ENCODE measurements at places on chromosomes 4 and X.

DNA sequence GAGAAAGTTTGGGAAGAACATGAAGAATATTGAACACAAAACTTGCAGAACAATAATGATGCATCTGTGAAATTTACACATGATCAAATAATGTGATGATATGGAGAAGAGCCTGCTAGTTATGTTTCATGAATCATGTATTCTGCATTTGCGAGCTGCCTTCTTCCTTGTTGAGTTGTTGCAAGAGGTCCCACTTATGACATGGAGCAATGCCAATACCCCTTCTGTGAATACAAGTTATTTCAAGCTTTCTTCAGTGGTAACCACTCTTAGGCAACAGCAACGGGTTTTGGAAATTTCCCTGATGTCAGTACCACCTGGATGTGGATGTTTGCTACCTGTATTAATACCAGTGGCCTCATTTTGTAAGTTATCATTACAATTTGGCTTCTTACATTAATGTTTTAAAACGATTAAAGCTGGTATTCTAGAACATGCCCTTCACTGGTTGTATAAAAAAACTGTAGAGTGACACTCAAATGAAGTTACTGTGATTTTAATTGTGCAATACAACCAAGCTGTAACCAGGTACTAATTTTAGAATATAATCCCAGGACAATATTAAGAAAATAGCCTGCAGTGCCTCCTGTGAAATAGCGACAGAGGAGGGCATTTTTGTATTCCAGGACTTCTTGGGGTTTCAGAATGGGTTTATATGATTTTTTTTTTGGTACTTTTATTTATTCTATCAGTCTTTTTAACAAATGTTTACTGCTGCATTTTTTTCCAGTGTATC is 25.3 kb downstream of the IQCM start:
- DNase-seq, result no peak

DNA sequence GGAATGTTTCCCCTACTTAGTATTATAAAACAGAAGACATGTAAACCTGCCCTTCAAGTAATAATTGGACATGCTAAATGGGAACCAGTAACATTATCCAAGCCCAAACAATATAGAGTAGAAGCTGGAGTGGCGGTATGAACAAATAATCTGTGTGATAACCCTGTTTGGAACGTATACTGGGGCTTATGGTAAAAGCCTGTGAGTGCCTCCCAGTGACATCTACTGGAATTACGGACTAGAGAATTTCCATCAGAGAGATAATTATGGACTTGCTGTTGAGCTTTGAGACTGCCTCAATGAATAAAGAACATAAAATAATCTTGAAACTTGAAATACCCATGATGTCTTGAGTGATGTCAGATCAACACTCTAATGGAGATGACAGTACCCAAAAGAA is 406.3 kb upstream of the GRIA3 start:
- no peak for DNase-seq

DNA sequence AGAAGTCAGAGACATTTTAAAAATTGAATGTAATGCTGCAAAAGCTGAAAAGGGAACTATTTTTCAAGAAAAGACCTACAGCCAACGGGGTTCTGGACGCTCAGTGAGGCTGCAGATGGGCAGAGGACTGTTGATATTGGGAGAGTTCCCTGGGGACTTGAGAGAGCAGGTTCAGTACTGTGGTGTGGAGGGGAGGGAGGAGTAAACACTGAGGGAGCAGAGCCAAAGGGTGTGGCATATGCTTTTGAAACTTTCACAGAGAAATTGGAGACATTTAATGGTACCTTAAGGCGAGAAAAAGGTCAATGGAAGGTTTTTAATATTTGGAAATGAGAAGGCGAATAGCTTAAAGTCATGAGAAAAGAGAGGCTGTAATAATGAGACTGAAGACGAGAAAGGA is 62.2 kb upstream of the GPM6A start:
- DNase-seq, result no peak

DNA sequence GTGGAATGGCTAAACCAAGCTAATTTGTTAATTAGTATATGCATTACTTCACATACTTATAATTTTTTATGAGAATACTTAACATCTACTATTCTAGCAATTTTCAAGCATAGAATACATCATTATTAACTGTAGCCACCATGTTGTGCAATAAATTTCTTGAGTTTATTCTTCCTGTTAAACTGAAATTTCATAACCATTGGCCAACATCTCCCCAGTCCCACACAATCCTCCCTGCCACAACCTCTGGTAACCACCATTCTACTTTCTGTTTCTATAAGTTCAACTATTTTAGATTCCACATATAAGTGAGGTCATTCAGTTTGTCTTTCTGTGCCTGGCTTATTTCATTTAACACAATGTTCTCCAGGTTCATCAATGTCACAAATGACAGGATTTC is 208.5 kb downstream of the PPP4R3C start:
- no peak for DNase-seq

DNA sequence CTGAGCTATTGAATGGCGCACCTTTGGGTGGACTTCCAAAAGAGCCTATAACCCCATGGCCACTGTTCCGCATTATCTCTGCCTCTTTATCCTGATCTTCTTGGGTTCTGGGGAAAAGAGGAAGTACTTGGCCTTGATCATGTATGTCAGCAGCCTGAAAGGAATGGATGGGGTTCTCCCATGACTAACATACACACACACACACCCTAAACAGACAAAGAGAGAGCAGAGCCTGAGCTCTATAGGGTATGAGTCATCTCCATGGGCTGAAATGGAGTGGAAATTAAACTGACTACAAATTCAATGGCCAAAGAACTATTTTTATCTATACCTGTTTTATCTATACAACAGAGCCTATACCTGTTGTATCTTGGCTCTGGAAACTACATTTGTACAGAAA is 141.5 kb upstream of the MTMR8 start:
- DNase-seq, result no peak
